Liver (tissue), 10 donors: ENCODE measurements at places on chromosomes 5 and 9. TPM values are rescaled to one million over a fixed set of nuclear protein-coding genes. Genes with fewer than 3 reads are reported as not detected.
A peak's percentile ranks its signal among the peaks of the same experiment; 100 is the strongest.

The MYMK gene
- not detected for total RNA-seq

The OR1Q1 gene
- total RNA-seq, result not detected

The LRRC19 gene
- 2.0 TPM for total RNA-seq

The BOD1 gene
- 16.0 TPM for total RNA-seq

The RELL2 gene
- 0.47 TPM for total RNA-seq

The GGTA1 gene
- 2.4 TPM for total RNA-seq

The ZDHHC11 gene
- 0.93 TPM for total RNA-seq

The RBM22 gene
- total RNA-seq, result 13.7 TPM

GRCh38 chr9:116686693-116687073 is 422 bp upstream of the TRIM32 start:
- no peak for DNase-seq
- H3K4me1 ChIP-seq, result peaks cover 6% of the 10 kb centered on the region
- no peaks in the 10 kb centered on the region for H3K36me3 ChIP-seq
- H3K4me3 ChIP-seq, result peak overlapping the region; percentile 94

DNA sequence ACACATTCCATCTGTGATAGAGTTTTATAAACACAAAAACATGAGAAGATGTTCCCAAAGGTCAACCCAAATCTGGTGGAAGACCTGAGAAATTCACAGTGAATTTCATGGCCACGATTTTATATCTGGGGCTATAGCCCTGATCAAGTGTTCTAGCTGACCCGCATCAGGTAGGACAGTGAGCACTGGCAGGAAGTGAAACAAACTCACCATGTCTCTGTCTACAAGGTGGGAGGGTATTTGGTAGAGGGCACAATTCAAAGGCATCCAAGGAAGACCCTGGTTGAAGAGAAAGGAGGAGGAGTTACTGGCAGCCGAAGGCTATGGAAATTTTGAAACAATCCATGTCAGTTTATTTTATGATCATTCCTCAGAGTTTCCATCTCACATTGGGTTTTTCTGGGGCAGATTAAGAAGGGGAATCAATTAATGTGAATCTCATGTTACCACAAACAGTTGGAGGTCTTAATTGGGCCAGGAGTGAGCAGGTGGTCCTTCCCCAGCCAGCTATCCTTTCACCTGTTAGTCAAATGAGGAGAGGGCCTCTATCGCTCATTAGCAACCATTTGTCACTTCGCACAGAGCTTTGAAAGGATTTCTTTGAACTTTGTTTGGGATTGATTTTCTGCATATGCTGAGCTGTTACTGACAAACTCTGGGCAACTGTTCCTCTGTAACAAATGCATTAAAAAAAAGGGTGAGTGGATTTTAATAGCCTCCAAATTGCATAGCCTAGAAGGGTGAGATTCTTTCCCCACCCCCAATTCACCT is 612.0 kb upstream of the CLINT1 start:
- H3K27me3 ChIP-seq, result no peaks in the 10 kb centered on the region
- H3K4me3 ChIP-seq, result no peak overlapping the region
- H3K36me3 ChIP-seq, result no peaks in the 10 kb centered on the region
- no peaks in the 10 kb centered on the region for H3K4me1 ChIP-seq

DNA sequence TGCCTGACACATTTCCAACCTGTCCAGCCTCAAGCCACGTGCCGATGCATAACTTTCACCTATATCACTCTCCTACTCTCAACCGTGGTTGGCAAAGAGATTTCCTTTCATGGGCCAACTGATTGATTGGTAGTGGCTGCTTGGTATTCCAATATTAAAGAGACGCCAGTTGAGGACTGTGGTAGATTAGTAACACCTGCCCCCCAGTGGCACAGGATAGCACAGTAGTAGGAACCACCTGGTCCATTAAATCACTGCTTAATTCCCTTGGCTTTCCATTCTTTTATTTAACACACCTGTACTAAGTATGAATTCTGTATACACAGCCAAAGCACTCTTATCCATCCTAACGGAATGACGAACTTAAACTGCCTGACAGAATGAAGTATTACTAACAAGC is 19.1 kb upstream of the FOXB2 start:
- H3K27ac ChIP-seq, result no peak overlapping the region
- no peaks in the 10 kb centered on the region for H3K27me3 ChIP-seq
- no peaks in the 10 kb centered on the region for H3K36me3 ChIP-seq
- H3K4me3 ChIP-seq, result no peak overlapping the region

- peaks cover 2% of the 10 kb centered on the region for H3K36me3 ChIP-seq
- no peak overlapping the region for H3K27ac ChIP-seq
- no peak overlapping the region for H3K4me3 ChIP-seq
- no peaks in the 10 kb centered on the region for H3K4me1 ChIP-seq
- DNase-seq, result no peak
Measured at GRCh38 chr5:97009212-97009898, 73.5 kb downstream of the LNPEP start.

DNA sequence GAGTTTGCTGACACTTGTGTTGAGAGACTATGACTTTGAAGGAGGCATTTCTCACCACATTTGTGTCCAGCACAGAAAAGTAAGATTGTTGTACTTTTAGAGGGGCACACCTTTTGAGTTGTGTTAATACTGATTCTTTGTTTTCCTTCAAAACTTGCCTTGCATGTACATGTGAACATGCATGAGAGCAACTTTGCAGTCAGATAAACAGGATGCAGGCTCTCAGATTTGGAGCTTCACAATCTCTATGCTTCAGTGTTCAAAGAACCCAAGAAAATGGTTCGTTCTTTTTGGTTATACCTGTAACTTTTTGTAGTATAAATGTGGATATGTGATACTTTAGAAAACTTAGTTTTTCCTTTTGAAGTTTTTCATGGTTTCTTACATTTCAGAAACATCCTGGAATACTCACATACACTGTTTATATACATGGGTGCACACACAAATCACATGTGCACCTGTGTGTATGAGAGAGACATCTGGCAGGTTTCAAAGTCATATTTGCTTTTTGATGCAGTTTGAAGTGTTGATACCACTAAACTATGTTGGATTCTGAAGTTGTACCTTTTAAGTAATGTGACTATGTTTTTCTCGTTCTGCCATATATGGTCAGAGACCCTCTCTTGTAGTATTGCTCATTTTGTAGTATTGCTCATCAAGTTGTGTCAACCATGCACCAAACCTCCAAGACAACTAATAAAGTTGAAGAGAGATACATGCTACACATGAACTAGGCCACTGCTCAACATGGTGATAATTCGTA is 190.7 kb downstream of the CD180 start:
- no peaks in the 10 kb centered on the region for H3K27me3 ChIP-seq
- no peak for DNase-seq
- no peaks in the 10 kb centered on the region for H3K36me3 ChIP-seq
- H3K4me1 ChIP-seq, result peaks cover 29% of the 10 kb centered on the region
- H3K4me3 ChIP-seq, result peak overlapping the region; percentile 89

GRCh38 chr9:34572628-34573027 is 16.9 kb downstream of the CNTFR start:
- H3K4me3 ChIP-seq, result no peak overlapping the region
- H3K27ac ChIP-seq, result no peak overlapping the region
- peaks cover 13% of the 10 kb centered on the region for H3K4me1 ChIP-seq
- H3K36me3 ChIP-seq, result no peaks in the 10 kb centered on the region
- DNase-seq, result no peak

DNA sequence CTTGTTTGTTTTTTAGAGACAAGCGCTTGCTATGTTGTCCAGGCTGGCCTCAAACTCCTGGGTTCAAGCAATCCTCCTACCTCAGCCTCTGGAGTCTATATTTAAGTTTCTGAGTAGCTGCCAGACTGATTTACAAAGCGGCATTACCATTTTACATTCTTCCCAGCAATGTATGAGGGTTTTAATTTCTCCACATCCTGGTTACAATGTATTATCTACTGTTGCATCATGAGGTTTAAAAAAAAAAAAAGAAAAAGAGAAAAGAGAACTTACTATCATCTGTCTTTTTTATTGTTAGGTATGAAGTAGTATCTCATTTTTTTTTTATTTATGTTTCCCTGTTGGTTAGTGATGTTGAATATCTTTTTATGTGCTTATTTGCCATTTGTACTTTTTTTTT is 18.9 kb upstream of the CLINT1 start:
- H3K4me3 ChIP-seq, result no peak overlapping the region
- no peaks in the 10 kb centered on the region for H3K4me1 ChIP-seq
- no peak for DNase-seq
- no peak overlapping the region for H3K27ac ChIP-seq
- no peaks in the 10 kb centered on the region for H3K27me3 ChIP-seq
- H3K36me3 ChIP-seq, result no peaks in the 10 kb centered on the region

GRCh38 chr5:128199104-128199503 is 115.5 kb downstream of the SLC12A2 start:
- peaks cover 8% of the 10 kb centered on the region for H3K4me1 ChIP-seq
- no peak for DNase-seq

DNA sequence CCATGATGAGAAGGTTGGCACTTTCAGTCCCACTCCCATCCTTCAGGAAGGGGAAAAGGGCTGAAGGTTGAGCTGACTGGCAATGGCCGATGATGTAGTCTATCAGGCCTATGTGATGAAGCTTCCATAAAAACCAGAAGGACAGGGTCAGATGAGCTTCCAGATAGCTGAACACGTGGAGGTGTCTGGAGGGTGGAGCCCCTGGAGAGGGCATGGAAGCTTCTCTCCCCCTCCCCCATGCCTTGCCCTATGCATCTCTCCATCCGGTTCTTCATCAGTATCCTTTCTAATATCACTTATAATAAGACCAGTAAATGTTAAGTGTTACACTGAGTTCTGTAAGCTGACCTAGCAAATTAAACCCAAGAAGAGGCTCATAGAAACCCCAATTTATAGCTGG is 32.6 kb upstream of the SMU1 start:
- no peaks in the 10 kb centered on the region for H3K27me3 ChIP-seq
- H3K4me3 ChIP-seq, result no peak overlapping the region
- peak; percentile 16 for DNase-seq
- H3K36me3 ChIP-seq, result peaks cover 30% of the 10 kb centered on the region

DNA sequence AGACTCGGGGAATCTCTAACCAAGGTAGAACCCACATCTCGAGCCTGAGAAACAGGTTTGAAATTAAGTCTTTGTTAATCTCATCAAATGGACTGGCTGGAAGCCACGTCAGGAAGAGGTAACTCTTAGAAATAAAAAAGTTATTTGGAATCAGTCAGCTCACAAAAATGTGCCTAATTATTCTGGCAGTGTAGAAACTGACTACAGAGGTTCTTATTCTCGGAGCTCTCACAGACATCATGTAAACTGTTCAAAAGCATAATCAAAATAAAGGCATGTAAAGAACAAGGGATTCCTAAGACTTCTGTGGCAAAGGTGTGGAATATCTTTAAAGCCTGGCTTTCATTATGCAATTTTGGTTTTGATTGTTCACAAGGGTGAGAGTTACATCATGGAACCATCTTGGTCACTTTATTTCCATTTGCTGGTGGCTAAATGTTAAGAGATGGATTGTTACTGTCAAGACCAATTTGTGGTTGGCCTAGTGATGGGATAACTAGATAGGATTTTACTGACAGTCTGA is 85.1 kb downstream of the OTULIN start:
- H3K4me1 ChIP-seq, result no peaks in the 10 kb centered on the region
- no peaks in the 10 kb centered on the region for H3K27me3 ChIP-seq
- H3K27ac ChIP-seq, result no peak overlapping the region
- peaks cover 42% of the 10 kb centered on the region for H3K36me3 ChIP-seq
- no peak overlapping the region for H3K4me3 ChIP-seq

GRCh38 chr5:74476819-74477453 is 163.6 kb downstream of the ENC1 start:
- no peak overlapping the region for H3K27ac ChIP-seq

DNA sequence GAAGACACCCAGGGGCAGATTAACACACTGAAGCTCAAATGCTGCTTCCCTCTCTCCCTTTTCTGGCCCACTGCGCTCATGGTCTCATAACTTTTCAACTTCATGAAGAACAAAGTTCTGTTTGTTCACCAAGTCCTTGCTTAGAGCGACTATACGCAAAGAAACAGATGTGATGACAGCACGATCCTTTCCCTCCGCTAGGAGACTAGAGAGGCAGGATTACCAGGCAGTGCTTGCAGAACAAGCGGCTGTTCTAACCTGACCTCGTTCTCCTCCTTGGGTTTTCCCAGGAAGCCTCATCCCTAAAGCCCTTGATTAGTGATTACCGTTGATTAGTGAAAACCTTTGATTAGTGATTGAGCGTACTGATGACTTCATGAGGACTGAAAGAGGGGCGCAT is 649.9 kb downstream of the IRX1 start:
- H3K27me3 ChIP-seq, result no peaks in the 10 kb centered on the region
- DNase-seq, result no peak
- no peaks in the 10 kb centered on the region for H3K4me1 ChIP-seq
- no peak overlapping the region for H3K4me3 ChIP-seq
- H3K36me3 ChIP-seq, result no peaks in the 10 kb centered on the region
